ENCODE measurements at places on chromosomes 13 and 19. TPM values are rescaled to one million over a fixed set of nuclear protein-coding genes. Genes with fewer than 3 reads are reported as not detected.
A peak's percentile ranks its signal among the peaks of the same experiment; 100 is the strongest.

DNA sequence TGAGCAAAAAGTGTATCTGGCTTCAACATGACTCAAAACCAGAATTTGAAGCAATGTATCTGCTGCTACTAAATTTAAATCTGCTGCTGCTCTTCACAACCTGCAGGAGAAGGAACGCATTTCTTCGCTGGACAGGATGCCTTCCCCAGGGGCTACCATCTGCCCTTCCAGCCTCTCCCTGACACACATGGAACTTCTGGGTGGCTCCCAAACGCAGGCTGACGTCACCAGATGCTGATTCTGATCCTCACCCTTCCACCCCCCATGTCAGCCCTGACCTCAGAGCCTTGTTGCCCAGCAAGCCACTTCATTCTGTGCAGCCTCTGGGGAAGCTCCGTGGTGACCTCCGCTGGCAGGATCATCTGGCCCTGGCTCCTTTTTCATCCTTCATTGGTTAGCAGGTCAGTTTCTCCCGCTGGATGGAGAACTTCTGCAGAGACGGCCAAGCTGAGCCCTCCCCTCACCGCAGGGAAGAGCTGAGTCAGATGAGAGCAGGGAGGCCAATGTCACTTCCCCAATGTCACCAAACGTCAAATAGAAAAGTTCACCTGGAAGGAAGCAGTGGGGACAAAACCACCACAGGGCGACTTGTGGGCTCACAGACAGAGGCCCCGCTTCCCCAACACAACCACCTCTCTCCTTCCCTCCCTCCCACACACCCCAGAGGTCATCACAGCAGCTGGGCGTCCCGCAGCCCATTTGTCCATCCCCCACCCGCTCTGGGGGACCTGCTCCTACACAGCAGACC is 14.0 kb upstream of the RAB20 start:
- no peak overlapping the region for H3K27ac ChIP-seq
- H3K4me1 ChIP-seq: peaks cover 6% of the 10 kb centered on the region
- peak; percentile 86 for DNase-seq
- no peak overlapping the region for H3K4me3 ChIP-seq
- no peaks in the 10 kb centered on the region for H3K36me3 ChIP-seq
- H3K27me3 ChIP-seq: peaks cover 62% of the 10 kb centered on the region

DNA sequence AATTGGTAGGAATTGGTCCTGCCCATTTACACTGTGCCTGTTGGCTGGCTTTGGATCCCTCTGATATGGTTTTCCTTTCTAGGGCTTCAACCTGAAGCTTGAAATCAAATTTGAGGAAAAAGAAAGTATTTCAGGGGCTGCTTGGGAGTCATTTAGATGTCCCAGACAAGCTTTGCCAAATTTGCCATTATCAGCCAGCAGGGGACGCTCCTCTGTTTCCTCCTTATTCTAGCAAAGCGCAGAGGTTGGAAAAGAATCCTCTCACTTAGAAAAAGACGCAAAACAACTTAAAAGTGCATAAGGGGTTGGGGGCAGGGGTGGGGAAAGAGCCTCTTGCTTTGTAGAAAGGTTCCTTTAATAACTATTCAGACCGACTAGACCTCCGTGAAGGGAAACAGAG is 1211.1 kb upstream of the PCDH20 start:
- no peaks in the 10 kb centered on the region for H3K4me1 ChIP-seq
- no peaks in the 10 kb centered on the region for H3K36me3 ChIP-seq
- H3K27ac ChIP-seq: no peak overlapping the region
- H3K27me3 ChIP-seq: no peaks in the 10 kb centered on the region
- no peak for DNase-seq
- H3K4me3 ChIP-seq: no peak overlapping the region

Gene EBI3
- not detected for total RNA-seq

Gene VAV1
- not detected for total RNA-seq

GRCh38 chr13:98246538-98247172 is 69.6 kb upstream of the RNF113B start:
- DNase-seq: no peak
- H3K4me1 ChIP-seq: peaks cover 15% of the 10 kb centered on the region

Gene BEST2
- 0.13 TPM for total RNA-seq

GRCh38 chr13:44487989-44488388 is 88.1 kb downstream of the TSC22D1 start:
- H3K4me3 ChIP-seq: no peak overlapping the region
- DNase-seq: no peak
- H3K36me3 ChIP-seq: no peaks in the 10 kb centered on the region
- H3K27me3 ChIP-seq: no peaks in the 10 kb centered on the region
- H3K4me1 ChIP-seq: no peaks in the 10 kb centered on the region

Gene FLT3LG
- not detected for total RNA-seq

Gene ZNF222
- total RNA-seq: 9.6 TPM

DNA sequence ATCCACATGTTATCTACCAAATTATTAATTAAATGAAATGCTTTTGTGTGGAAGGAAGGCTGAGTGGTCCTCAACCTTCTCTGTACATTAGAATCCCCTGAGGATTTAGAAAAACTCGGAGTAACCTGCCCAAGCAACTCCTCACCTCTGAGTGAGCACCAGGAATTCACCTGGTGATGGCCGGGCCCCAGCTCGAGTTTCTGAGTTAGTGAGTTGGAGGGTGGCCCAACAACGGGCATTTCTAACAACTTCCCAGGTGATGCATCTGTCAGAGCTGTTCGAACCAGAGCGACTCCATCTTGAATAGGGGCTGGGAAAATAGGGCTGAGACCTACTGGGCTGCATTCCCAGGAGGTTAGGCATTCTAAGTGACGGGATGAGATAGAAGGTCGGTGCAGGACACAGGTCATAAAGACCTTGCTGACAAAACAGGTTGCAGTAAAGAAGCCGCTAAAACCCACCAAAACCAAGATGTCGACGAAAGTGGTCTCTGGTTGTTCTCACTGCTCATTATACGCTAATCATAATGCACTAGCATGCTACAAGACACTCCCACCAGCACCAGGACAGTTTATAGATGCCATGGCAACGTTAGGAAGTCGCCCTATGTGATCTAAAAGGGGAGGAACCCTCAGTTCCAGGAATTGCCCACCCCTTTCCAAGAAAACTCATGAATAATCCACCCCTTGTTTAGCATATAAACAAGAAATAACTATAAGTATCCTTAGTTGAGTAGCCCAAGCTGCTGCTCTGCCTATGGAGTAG is 44.2 kb upstream of the SHISA2 start:
- no peaks in the 10 kb centered on the region for H3K27me3 ChIP-seq
- no peaks in the 10 kb centered on the region for H3K4me1 ChIP-seq
- no peaks in the 10 kb centered on the region for H3K36me3 ChIP-seq
- no peak for DNase-seq

GRCh38 chr13:113931841-113932459 is 41.9 kb downstream of the C13orf46 start:
- no peak overlapping the region for H3K27ac ChIP-seq
- no peak overlapping the region for H3K4me3 ChIP-seq

- H3K27me3 ChIP-seq: no peaks in the 10 kb centered on the region
- H3K4me3 ChIP-seq: no peak overlapping the region
- H3K27ac ChIP-seq: no peak overlapping the region
- no peak for DNase-seq
- no peaks in the 10 kb centered on the region for H3K36me3 ChIP-seq
Measured at GRCh38 chr13:91187522-91187921, 160.0 kb upstream of the MIR17HG start.

Gene STARD13
- 7.8 TPM for total RNA-seq

Gene LILRB5
- total RNA-seq: not detected

Gene WTIP
- 53.0 TPM for total RNA-seq

DNA sequence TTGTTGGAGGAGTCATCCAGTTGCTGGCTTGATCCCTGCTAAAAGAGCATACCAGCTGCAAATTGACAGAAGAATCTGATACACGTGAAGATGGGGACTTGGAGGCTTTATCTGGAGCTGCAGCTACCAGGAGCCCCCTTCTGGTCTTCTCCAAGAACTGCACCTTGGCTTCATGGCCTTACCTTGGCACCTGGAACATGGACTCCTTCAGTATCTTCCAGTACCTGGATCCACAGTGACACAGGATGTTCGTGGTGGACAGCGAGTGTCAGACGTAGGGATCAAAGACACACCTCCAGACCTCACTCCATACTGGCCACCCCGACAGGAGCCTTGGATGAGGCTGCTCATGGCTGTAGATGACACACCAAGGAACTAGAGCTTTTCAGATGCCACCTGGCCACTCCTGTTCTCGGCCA is 9.9 kb upstream of the ACSBG2 start:
- H3K4me1 ChIP-seq: peaks cover 6% of the 10 kb centered on the region
- H3K27me3 ChIP-seq: no peaks in the 10 kb centered on the region
- H3K4me3 ChIP-seq: no peak overlapping the region
- peak; percentile 56 for DNase-seq
- H3K36me3 ChIP-seq: no peaks in the 10 kb centered on the region
- H3K27ac ChIP-seq: no peak overlapping the region

Gene CEACAM20
- total RNA-seq: not detected

Gene PCDH20
- total RNA-seq: not detected

Gene NALCN
- 0.22 TPM for total RNA-seq

GRCh38 chr13:111429064-111429558 is 108.7 kb downstream of the TEX29 start:
- DNase-seq: peak; percentile 76
- H3K27ac ChIP-seq: no peak overlapping the region
- no peak overlapping the region for H3K4me3 ChIP-seq
- H3K27me3 ChIP-seq: peaks cover 76% of the 10 kb centered on the region
- H3K36me3 ChIP-seq: no peaks in the 10 kb centered on the region
- no peaks in the 10 kb centered on the region for H3K4me1 ChIP-seq

DNA sequence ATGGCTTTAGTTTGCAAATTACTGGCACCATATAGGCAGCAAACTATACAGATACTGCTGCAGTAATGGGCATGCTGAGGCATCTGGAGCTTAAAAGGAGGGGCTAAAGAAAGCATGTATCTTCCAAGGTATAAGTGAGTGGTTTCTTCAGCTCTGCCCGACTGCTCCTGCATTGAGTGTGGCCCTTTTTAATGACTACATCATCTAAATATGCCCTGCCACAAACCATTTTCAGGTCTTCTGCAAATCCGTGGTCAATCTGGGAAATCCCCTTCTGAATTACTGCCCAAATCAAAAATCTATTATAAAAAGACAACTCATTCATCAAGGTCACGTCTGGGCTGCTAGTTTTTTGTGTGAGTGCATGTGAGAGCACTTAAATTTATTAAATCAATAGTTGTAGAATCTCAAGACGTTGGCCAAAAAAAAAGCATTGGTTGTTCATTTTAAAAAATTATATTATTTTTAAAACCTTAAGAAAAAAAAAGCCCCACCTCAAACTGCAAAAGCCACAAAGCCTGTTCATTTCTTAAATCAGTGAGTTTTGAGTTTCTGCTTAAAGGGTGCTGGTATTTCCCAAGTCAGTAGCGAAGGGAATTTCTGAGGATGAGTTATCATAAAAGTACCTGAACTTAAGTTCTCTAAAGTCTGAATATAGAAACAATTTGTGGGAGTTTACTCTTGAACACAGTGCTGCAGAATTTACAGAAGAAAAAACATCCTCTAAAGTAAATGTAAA is 16.3 kb downstream of the LCP1 start:
- no peaks in the 10 kb centered on the region for H3K27me3 ChIP-seq
- peak; percentile 51 for DNase-seq
- H3K36me3 ChIP-seq: no peaks in the 10 kb centered on the region

GRCh38 chr13:24887759-24888158 is 123.8 kb downstream of the RNF17 start:
- H3K36me3 ChIP-seq: peaks cover 26% of the 10 kb centered on the region
- H3K27me3 ChIP-seq: no peaks in the 10 kb centered on the region
- no peak overlapping the region for H3K4me3 ChIP-seq
- DNase-seq: no peak
- no peaks in the 10 kb centered on the region for H3K4me1 ChIP-seq

DNA sequence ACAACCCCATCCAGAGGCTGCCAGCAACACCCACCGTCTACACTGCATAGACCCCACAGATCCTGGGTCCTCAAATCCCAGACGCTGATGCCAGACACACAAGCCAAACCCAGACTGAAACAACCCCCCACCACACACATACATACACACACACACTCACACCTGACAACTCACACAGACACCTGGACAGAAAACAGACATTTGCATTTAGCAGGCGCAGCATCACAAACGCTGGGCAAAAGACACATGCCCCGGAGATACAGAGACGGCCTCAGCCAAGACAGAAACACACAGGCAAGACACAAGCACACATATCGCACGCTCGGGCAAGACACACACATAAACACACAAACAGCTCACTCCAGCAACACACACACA is 1.3 kb downstream of the BBC3 start:
- H3K27me3 ChIP-seq: no peaks in the 10 kb centered on the region
- H3K4me1 ChIP-seq: peaks cover 74% of the 10 kb centered on the region
- H3K4me3 ChIP-seq: peak overlapping the region; percentile 66
- H3K27ac ChIP-seq: no peak overlapping the region

DNA sequence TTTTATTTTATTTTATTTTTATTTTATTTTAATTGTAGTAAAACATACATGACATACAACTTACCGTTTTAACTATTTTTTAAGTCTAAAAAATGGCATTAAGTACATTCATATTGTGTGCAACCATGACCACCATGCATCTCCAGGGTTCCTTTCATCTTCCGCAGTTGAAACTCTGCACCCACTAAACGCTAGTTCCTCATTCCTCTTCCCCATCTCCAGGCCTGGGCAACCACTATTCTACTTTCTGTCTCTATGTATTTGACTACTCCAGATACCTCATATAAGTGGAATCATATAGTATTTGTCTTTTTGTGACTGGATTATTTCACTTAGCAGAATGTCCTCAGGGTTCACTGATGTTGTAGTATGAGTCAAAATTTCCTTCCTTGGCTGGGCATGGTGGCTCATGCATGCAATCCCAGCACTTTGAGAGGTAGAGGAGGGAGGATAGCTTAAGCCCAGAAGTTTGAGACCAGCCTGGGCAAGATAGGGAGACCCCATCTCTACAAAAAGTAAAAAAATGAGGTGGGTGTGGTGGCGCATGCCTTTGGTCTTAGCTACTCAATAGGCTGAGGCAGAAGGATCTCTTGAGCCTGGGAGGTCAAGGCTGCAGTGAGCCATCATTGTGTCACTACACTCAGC is 55.7 kb upstream of the ZNF507 start:
- H3K27ac ChIP-seq: no peak overlapping the region
- no peaks in the 10 kb centered on the region for H3K4me1 ChIP-seq
- H3K4me3 ChIP-seq: no peak overlapping the region
- H3K27me3 ChIP-seq: no peaks in the 10 kb centered on the region

GRCh38 chr19:39410017-39410830 is 2.2 kb upstream of the PLEKHG2 start:
- H3K27me3 ChIP-seq: no peaks in the 10 kb centered on the region
- peaks cover 53% of the 10 kb centered on the region for H3K4me1 ChIP-seq
- peak; percentile 67 for DNase-seq
- peaks cover 38% of the 10 kb centered on the region for H3K36me3 ChIP-seq
